ENCODE measurements at places on chromosomes 16 and 17.
A peak's percentile ranks its signal among the peaks of the same experiment; 100 is the strongest.

DNA sequence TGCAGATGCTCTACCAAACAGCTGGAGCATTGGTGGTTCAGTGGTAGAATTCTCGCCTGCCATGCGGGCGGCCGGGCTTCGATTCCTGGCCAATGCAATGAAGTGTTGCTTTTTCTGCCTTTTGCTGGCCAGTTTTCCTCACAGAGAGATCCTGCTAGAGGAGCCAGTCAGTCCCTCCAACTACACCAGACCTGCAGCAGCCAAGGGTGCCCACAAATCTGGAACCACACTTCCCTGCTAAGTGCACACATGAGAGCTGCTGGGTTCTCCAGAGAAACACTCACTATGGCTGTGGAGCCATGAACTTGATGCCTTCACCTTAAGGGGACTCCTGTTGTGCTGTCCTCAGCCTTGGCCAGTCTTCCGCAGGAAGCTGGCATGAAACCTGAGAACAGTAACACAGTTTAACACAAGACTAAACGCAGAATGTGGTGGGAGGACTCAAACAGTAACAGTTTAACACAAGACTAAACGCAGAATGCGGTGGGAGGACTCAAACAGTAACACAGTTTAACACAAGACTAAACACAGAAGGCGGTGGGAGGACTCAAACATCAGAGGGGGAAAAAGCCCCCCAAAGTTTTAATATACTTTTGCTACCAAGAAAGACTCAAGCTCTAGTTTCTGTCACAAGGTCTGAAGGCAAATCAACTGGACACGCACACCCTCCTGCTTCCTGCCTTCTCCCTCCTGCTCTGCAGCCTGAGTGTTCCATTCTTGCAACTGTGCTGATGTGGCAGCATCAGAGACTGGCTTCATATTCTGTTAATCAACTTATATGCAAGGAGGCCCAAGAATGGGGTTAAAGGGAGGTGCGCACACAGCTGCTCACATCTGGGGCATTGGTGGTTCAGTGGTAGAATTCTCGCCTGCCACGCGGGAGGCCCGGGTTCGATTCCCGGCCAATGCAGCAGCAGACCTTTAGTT lies 12.0 kb downstream of the VAC14 start:
- DNase-seq, result no peak

GRCh38 chr17:7589204-7589868 lies 558 bp downstream of the SOX15 start:
- DNase-seq, result peak; percentile 84

DNA sequence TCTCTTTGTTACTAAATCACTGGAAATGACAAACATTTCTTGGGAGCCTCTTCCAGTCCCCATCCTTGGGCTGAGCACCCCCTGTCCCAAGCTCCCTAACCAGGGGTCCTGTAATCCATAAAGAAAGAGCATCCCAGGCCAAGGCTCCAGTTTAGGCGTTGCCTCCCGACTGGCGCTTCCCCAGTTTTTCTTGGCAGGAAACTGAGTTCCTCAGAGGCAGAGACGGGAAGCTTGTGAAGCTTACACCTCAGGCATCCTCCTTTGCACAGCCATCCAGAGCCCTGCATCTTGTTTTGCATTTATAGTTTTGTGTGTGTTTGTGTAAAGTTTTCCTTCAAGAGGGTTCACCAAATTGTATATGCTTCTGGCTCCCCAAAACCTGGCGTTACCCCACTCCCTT lies 7.1 kb downstream of the COPZ2 start:
- DNase-seq, result no peak

DNA sequence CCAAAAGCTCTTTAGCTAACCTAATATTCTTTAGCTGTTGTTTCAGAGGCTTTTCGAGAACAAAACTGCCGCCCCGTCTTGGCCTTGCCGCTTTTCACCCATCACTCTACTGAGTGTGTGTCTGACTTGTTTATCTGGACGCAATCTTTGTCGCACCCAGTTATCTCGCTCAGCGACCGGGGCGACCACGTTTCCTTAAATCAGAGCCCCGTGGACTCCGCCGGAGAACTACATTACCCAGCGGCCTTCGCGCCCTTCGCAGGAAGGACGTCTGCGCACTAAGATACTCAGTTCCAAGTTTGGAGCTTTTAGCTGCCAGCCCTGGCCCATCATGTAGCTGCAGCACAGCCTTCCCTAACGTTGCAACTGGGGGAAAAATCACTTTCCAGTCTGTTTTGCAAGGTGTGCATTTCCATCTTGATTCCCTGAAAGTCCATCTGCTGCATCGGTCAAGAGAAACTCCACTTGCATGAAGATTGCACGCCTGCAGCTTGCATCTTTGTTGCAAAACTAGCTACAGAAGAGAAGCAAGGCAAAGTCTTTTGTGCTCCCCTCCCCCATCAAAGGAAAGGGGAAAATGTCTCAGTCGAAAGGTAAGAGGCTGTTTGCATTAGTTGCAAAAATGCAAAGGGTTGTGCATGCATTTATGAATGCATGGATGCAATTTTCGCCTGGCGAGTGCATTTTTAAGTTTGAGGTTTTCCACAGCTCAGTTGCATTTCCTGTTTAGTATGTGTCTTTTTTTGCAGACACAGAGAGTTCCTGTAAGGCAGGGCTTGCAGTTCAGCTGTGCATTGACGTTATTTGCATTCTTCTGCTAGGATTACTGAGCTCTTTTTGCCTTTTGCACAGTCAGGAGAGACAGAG lies at the start of gene MAP2K6:
Gene MAP2K6 (plus strand): TSS at position 290 of the 867 bp plus-strand sequence. CDS start 288 bp downstream, at position 578.
- DNase-seq, result peak; percentile 34

DNA sequence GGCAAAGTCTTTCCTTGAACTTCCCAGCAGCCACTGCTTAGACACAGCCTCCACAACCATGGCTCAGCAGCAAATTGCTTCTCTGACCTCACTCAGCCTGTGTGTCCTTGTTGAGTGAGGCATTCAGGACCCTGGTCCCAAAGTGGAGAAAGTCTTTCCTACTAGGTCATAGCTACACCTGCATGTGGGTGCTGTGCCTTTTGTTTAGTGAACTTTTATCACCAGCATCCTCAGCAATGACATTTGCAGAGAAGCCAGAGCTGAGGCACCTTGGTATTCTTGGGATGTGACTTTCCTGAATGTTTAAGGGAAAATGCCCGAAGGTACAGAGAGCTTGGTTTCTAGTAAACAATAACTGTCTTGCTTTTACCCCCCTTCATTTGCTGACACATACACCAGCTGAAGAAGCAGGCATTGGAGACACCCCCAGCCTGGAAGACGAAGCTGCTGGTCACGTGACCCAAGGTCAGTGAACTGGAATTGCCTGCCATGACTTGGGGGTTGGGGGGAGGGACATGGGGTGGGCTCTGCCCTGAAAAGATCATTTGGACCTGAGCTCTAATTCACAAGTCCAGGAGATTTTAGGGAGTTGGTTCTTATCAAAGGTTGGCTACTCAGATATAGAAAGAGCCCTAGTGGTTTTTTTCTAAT lies 20.9 kb upstream of the STH start:
- no peak for DNase-seq

DNA sequence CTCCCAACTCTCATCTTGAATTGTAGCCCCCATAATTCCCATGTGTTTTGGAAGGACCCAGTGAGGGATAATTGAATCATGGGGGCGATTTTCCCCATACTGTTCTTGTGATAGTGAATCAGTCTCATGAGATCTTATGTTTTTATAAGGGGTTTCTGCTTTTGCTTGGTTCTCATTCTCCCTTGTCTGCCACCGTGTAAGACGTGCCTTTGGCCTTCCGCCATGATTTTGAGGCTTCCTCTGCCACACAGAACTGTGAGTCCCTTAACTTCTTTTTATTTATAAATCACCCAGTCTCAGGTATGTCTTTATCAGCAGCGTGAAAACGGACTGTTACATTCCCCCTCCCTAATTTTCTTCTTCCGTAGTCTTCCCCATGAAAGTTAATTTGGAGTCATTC lies 124.0 kb downstream of the ABCA8 start:
- no peak for DNase-seq

DNA sequence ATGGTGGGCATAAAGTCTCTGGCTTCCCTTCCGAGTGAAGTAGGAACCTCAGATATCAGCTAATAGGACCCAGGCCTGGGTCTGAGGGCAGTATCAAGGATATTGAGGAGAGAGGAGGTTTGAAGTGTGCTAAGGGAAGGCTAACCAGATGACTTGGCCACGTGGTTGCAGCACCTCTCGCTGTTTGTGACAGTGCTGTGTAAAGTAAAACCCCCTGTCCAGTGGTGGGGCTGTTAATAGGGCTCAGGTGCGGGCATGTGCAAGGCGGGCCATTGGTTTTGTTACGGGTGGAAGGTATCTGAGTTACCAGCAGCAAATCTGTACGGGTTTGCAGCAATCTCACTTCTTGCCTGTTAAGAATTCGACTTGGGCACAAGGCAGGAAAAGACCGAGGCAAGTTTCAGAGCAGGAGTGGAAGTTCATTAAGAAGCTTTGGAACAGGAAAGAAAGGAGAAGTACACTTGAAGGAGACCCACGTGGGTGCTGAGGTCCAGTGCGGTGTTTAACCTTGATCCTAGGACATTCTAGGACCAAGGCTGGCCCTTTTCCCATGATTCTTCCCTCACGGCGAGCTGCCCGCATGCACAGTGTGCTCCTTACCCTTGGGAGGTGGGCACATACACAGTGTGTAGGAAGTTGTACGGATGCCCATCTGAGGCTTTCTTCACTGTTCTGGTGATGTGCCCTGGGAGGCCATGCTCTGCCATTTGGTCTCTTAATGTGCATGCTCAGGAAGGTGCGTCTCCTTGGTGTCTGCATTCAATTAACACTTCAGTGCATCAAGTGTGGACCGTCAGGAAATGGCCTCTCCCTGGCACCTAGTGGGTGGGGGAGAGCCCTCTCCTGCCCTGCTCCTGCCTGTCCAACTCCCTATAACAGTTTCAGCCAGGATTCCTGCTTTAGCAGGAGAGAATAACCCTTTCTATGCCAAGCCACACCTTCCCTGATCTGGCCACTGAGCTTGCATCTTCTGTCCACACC lies 20.3 kb downstream of the SGF29 start:
- no peak for DNase-seq

GRCh38 chr17:49764559-49765180 lies 739 bp upstream of the FAM117A start:
- no peak for DNase-seq

GRCh38 chr17:15278924-15279477 lies 13.9 kb upstream of the PMP22 start:
- DNase-seq, result no peak

GRCh38 chr16:66298571-66299120 lies 67.8 kb upstream of the CDH5 start:
- no peak for DNase-seq

DNA sequence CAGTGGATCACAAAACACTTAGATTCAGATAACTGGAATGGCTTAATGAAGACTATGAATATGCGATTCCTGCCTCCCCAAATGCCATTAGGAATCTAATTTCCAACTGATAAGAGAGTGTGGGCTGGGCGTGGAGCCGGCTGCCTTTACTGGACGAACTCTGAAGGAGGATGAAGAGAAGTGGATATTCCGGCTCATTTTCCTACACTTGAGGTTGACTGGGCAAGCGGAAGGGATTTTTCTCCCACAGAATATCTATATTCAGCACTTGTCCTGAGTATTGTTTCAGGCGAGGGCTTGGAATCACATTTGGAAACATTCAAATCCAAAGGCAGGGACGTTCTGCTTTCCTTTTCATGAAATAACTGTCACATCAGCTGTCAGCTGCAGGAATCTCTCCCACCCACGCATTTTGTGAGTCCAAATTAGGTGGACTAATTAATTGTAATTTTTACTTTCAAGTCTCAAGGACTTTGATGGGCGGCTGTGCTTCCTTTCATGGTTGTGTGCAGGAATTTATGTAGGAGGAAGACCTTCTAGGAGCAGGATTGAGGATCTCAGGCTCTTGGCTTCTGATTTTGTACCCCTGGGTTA lies 138.5 kb downstream of the PITPNC1 start:
- no peak for DNase-seq

DNA sequence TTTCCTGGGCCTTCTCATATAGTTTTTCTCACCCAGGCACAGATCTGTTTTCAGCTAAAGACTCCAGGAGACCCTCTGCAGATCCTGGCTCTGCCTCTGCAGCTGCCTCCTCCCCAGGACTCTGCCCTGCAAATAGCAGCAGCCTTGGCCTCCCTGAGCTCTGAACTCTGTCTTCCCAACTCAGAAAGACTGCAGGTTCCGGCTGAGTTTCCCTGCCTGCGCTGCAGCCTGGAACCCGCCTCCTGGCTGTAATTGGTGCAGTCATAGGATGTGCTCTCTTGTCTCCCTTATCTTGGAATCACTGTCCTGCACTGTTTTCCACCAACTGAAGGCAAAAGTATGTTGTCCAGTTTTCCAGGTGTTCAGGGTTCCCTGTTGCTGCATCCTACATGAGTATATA lies 14.3 kb upstream of the DNASE1 start:
- DNase-seq, result no peak

- no peak for DNase-seq
Observed at GRCh38 chr16:90008708-90009145, 10.5 kb downstream of the DBNDD1 start.

GRCh38 chr17:62110923-62111484 lies 45.9 kb upstream of the MED13 start:
- DNase-seq, result no peak

- no peak for DNase-seq
Observed at GRCh38 chr16:77194295-77195231, 3.6 kb downstream of the MON1B start.

DNA sequence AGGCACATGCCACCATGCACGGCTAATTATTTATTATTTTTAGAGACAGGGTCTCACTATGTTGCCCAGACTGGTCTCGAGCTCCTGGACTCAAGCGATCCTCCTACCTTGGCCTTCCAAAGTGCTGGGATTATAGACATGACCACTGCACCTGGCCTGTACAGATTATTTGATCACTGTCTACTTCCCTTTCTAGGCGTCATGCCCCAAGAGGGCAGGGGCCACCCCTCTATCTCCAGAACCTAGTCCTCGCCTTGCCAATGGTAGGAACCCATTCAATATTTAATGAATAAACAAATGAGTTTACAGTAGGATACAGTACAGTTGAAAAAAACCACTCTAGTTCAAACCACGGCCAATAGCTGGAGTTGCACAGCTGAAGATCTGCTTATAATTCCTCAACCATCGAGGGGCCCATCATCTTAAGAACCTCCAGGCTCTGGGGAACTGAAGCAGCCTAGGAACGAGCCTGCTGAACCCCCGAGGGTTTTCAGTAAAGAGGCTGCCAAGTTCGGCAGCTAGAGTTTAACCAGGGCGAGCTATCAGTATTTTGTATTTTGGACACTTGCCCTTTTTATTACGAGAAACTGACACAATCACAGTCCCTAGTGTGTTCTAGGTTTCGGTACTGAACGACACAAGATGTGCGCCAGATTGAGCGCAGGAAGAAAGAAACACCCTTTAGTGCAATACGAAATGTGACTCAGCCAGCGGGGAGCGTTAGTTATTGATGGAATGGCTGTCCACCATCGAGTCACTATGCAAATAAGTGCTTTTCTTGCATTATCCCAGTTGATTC lies 14.6 kb downstream of the ADCY9 start:
- DNase-seq, result no peak

DNA sequence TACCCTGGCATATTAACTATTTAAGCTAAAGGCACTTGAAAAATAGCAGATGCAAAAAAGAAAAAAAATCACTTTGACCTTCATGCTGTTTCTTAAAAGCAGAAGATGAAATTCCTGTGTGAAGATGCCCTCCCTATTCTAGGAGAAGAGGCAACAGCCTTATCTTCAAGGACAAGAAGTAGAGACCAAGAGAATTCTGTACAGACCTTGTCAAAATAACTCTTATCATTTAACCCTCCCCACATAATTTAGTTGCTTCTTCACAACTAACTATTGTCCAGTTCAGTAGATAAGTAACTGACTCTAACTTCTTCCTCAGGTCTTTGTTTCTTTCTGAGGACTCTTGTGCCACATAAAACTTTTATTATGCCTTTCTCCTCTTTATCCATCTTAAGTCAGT lies 72.0 kb upstream of the MARCHF10 start:
- DNase-seq, result no peak

- DNase-seq, result no peak
Observed at GRCh38 chr16:51880776-51881175, 666.2 kb downstream of the TOX3 start.

GRCh38 chr17:20852239-20852989 lies 190.4 kb downstream of the USP22 start:
- peak; percentile 52 for DNase-seq
